Neural crest cell (in vitro differentiated cells): ENCODE measurements at places on chromosomes 5 and 9. TPM values are rescaled to one million over a fixed set of nuclear protein-coding genes. Genes with fewer than 3 reads are reported as not detected.

Gene NKD2
- total RNA-seq = 15.6 and 20.6 TPM in 2 replicates

Gene ANKRD18A
- total RNA-seq = 4.8 and 7.6 TPM in 2 replicates

Gene BSPRY
- not detected in 2 replicates for total RNA-seq

Gene PALM2AKAP2
- 5.6 and 7.1 TPM in 2 replicates for total RNA-seq

Gene MAP1B
- total RNA-seq = 256 and 266 TPM in 2 replicates

Gene ADAMTSL1
- 2.3 and 2.5 TPM in 2 replicates for total RNA-seq

Gene PCDHGA11
- total RNA-seq = 1.8 and 2.4 TPM in 2 replicates

Gene GNAQ
- total RNA-seq = 53.3 and 59.1 TPM in 2 replicates

Gene SLC25A2
- 0.72 and 1.1 TPM in 2 replicates for total RNA-seq

Gene TMEM252
- total RNA-seq = not detected in 2 replicates

Gene RNF224
- total RNA-seq = 0.16 TPM in 1 of 2 replicates, not detected in the other

Gene SLC36A3
- total RNA-seq = not detected in 2 replicates

Gene FOXD4
- total RNA-seq = 0.36 and 0.77 TPM in 2 replicates

DNA sequence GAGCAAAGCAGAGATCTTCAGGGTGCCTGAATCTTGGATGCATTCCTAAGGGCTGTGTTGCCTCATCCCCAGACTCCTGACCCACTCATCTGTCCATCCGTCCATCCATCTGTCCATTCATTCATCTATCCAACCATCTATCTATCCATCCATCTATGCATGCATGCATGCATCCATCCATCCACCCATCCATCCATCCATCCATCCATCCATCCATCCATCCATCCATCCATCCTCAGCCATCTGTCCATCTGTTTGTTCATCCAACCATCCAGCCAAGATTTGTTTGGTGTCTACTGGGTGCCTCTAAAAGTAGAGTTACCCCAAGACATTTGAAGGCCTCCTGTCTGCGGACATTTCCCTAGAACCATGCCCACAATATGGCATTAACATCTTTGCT lies 27.7 kb upstream of the BARHL1 start:
- DNase-seq = no peak

- no peak for DNase-seq
These were observed 479.5 kb downstream of the SPATA31A7 start for GRCh38 chr9:61669352-61669751.

DNA sequence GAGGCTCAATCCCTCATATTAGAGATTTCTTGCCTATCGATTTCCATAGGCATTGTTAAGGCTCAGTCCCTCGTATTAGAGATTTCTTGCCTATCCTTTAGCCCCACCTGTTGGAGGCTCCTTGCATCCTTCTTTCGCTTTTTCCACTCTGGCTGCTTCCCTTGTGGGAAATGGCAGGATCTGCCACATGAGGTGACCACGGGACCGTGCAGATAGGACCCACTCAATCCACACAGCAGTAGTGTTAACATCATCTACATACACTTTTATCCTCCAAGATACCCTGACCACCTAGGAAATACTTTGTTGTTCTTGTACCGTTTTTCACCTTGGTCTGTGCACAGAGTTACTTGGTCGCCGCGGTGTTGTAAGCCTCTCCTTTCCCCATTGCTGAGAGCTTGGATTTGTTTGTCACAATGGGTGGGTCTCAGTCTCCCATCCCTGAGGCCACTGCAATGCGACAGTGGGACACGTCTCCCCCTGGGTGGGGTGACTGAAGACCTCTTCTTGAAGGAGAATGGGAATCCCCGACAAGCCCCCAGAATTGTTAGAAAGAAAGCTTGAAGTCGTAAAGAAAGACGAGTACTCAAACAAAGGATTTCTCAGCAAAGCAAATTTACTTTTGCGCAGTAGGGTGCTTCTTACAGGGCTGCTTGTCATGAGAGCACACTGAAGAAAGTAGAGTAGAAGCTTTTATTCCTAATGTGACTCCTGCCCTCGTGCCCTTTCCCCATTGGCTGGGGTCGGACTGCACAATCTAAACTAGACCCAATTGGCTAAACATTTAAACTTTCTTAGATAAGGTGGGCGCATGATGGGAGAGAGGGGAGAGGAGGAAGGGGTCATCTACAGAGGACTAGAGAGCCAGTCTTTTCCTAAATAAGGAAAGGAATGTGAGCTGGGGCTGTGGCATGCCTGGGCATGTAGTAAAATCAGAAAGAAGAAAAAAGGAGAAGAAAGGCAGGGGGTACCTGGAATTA lies 19.8 kb downstream of the IFT74 start:
- DNase-seq = peak; percentile 57

GRCh38 chr5:116571568-116572349 lies 2.9 kb downstream of the SEMA6A start:
- DNase-seq = no peak

- no peak for DNase-seq
These were observed 18.7 kb upstream of the C5orf46 start for GRCh38 chr5:147925020-147925419.

GRCh38 chr9:114271556-114272510 lies 51.1 kb upstream of the ORM1 start:
- DNase-seq = peak; percentile 37

DNA sequence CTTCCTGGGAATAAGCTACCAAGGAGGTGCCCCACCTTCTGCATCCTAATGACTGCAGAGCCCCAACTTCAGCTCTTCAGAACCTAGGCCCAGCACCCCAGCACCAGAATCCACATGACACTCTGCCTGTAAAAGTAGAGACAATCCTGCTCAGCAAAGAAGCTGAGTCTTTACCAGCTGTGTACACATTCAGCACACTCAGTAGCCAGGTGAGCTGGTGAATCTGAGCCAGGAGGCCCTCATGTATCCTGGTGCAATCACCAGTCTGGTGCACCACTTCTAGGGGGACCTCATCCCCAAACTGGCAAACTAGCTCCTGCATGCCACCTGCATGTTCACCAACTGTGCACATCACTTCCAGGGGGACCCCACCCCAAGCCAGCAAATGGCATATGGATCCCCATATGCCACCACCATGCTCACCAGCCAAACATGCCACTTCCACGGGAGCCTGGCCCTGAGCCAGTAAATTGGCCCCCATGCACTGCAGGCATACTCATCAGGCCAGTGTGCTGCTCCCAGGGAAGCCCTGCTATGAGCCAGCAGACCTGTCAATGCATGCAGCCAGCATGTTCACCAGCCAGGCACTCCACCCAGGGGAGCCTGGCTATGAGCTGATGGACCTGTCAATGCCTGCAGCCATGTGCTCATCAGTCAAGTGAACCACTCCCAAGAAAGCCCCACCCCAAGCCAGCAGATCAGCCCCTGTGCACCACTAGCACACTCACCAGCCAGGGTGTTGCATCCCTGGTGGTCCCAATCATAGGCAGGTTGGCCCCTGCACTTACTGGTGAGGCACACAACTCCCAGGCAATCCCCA lies 15.6 kb upstream of the BTNL9 start:
- no peak for DNase-seq

- DNase-seq = no peak
These were observed 47.1 kb downstream of the DMXL1 start for GRCh38 chr5:119118000-119118399.

DNA sequence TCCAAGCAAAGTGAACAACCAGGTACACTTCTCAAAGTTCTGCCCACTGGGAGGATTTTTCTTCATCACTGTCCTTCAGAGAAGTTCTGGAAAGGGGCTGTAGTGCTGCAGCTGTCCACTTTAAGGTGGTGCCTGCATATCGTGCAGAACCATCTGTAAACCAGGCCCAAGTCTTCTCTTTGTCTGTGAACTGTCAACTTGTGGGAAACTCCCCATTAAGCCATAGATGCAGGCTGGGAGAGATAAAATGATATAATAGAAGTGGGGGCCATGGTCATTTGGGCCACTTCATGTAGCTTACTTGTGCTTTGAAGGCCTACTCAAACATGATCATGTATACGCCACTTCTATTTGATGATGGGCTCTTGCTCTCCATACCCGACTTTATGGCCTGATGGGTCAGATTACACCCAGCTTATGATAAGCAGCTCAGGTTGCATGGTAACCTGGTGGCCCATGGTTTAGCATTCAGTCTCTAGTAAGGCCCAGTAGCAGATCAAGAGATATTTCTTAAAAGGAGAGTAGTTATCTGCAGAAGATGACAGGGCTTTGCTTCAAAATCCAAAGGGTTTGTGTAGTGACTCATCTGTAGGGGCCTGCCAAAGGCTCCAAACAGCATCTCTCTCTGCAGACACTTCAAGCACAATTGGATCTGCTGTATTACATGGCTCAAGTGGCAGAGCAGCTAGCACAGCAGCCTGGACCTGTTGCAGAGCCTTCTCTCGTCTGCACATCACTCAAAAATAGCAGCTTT lies 15.7 kb upstream of the BTF3 start:
- DNase-seq = no peak

GRCh38 chr9:81874931-81875330 lies 53.3 kb upstream of the SPATA31D4 start:
- no peak for DNase-seq

DNA sequence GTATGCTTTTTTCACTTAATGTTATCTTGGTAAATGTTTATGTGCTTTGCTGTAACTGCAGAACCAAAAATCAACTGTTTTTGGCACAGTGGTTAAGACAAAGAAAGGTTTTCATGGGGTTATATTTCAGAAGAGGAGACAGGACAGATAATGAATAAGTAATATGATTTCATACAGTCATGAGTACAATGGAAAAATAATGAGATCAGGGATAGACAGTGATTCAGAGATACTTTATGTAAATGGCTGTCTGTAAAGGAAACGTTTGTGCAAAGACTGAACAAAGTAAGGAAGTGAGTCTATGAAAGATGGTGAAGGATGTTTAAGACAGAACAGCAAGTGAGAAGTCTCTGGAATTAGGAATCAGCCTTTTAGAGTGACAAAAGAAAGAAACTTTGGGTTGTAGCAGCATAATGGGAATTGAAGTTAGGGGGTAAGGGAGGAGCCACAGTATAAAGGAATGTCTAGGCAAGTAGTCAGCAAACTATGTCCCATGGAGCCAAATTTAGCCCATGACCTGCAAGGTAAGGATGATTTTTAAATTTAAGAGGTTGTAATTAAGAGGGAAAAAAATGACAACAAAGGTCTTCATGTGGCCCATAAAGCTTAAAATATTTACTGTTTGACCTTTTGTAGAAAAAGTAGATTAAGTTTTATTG lies 55.0 kb downstream of the TNPO1 start:
- no peak for DNase-seq

DNA sequence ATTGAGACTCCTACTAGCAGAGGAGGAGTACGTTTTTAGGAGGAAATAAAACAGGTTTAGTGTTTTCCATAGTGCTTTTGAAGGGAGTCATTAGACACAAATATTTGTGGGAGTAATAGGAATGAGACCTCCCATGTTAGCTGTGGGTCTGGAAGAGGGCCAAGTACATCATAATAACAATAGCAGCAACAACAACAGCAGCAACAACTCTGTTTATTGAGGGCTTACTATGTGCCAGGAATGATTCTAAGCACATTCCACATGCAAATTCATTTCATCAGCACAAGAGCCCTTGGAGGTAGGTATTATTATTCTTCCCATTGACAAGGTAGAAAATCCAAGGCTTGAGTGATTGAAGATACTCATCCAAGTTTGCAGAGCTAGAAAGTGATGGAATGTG lies 384.2 kb upstream of the RPS23 start:
- DNase-seq = no peak

- DNase-seq = no peak
These were observed 499 bp upstream of the TMEM232 start for GRCh38 chr5:110727025-110727314.

DNA sequence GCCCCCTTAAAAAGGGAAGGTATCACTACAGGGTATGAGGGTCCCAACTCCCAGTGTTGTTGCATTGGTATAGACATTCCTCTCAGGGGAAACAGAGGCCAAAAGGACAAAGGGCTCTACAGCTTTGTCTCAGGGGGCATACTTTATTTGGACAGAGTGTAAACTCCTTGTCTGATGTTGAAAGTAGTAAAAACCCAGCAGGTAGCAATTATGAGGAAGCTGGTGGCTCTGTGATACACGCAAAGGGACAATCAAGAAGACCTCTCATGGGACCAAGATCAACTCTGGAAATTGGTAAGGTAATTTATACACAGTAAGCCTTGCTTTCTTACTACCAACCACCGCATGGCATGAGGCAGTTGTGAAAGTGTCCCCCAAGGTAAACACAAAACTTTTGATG lies 764.6 kb downstream of the CDH12 start:
- DNase-seq = no peak

- no peak for DNase-seq
These were observed 114.4 kb downstream of the TENT4A start for GRCh38 chr5:6827526-6828219.

DNA sequence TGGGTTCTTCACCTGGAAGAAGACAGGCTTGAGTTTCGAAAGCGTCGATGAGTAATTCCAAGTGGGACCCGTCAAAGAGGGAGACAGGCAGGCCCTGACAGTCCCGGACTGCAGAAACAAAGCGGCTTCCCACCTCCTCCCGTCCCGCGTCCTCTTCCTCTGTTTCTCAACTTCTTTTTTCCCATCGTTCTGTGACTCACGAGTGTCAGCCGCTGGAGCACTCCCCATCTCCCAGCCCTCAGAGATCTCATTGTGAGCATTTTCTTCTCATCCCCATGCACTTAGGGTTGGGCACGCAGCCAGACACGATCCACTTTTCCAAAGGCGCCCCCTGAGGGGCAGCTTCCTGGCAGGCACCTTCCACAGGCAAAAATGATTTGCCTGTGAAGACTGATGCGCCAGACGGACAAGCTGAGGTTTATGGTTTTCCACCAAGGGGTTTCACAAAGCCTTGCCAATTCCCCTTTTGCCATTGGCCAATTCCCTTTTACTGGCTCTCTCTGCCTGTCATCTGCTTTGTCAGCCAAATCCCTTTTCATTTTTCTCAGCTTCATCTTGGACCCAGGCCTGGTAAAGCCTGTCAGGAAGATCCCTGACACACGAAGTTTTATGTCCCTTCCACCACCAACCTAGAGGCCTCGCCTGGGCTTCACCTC lies 86.5 kb upstream of the ANKRD55 start:
- DNase-seq = no peak

- no peak for DNase-seq
These were observed 827.8 kb downstream of the TLE4 start for GRCh38 chr9:80399606-80400005.

DNA sequence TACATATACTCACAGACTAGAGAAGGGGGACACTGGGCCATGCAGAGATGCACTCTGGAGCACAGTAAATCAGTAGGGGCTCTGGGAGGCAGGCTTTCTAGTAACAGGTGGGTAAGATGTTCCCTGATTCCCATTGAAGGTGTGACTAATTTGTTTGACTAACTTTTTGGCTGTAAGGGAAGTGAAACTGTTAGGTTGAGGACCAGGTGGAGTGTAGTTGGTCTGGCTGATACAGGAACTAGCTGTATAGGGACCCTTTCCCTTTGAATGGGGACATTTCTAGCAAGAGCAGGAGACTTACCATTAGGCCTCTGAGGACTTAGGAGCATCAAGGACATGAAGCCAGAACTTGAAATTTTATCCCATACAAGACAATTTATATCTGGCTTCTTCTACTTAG lies 989.6 kb upstream of the COX7C start:
- no peak for DNase-seq
